ENCODE measurements at places on chromosomes 2 and 18.

DNA sequence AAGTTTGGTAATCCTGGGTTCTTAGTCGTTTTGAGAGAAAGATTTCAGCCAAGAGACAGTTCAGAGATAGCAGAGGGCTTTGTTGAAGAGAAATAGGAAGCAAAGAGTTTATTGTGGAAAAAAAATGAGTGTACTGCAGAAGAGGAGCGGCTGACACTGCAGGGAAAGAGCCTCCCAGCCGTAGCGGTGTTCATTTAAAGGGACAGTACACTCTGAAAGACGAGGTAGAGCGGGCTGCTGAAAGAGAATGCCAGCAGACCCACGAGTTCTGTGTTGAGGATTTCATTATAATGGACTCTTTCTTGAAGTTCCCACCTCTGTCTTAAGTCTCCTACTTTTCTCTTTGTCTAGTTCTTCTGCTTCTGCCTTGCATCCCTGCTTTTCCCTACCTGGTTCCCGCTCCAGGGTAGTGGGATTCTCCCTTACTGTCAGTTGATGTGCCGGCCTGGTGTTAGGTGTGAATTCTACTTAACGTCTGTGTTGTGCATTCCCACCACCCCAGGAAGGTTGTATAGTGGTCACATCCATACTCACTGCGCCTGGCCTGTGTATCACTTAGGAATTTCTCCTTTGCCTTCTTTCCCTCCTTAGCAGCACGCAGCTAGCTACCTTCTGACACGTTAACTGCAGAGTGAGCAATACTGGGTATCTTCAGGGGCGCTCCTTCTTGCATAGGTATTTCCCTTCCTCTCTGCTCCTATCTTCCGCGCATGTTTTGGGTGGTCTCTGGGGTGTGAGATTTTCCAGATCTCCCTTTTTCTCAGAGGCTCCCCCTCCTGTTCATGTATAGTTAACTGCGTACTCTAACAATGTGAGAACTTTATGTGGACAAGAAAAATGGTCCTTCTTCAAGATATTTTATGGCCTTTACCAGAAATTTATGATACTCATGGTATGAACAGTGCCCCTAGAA, 164.5 kb downstream of the PTH2R start:
- DNase-seq = no peak

- DNase-seq = no peak
Measured at GRCh38 chr2:217717646-217718045, 285.1 kb downstream of the TNS1 start.

GRCh38 chr18:79942786-79943607, 8.5 kb downstream of the SLC66A2 start:
- no peak for DNase-seq

DNA sequence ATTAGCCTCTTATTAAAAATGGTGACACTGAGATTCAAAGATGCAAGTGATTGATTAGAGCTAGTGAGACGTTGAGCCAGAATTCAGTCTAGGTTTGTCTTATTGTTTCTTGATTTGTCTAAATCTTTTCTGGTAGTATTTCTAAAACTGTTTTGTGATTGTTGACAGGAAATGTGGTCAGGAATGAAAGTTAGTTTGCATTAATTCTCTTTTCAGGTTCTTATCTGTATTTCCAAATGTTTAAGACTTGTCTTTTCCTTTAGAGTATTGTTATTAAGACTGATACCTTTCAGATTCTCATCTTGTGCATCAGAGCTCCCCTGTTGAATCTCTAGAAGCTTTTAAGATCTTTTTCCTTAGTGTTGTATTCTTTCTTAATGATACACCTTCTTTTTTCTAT, 89.3 kb downstream of the MBD5 start:
- DNase-seq = no peak

DNA sequence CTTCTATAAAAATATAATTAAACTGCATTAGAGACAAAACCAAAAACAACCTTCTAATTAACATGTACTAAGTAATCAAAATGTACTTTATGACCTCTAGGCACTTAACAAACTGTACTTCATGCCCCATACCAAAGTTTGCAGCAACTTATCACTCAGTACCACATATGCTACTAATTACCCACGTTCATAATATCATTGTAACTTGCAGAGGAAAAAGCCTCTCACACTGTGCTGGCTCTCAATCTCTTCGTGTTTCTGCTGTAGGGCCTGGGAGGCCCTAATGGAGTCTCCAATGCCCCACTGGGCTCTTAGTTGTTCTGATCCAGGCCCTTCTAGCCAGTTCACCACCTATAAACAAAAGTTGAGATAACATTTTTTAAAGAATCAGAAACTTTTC, 82.1 kb upstream of the CCDC141 start:
- no peak for DNase-seq

DNA sequence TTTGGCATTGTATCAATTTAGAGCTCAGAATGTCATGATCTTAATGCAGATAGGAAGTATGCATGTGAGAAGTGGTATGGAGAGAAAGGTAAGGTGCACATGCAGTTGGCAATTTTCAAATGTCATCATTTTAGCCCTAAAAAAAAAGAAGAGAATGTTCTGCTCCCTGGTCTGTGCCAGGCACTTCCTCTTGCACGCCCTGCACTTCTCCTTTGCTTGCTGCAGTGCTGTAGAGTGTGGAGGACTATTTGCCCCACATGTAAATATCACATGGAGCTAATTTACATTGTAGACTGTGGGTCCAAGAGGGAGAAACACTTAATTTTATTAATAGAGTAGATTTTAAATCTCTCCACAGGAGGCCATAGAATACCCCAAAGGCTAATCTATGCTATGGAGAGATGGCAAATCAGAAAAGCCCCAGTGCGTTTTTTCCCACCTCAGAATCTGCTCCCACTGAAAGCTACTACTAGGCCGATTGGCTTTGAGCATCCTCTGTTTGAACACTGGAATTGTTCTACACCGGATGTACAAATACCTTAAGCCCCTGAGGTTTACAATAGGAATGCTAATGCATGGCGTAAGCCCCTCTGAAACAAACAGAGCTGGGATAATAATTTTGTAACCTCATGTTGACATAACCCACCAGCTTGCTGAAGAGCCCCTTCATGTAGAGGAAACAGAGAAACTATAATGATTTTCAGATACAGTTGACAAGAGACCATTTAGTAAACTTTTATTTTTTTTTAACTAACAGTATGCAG, 137.2 kb upstream of the KLHL14 start:
- DNase-seq = no peak

DNA sequence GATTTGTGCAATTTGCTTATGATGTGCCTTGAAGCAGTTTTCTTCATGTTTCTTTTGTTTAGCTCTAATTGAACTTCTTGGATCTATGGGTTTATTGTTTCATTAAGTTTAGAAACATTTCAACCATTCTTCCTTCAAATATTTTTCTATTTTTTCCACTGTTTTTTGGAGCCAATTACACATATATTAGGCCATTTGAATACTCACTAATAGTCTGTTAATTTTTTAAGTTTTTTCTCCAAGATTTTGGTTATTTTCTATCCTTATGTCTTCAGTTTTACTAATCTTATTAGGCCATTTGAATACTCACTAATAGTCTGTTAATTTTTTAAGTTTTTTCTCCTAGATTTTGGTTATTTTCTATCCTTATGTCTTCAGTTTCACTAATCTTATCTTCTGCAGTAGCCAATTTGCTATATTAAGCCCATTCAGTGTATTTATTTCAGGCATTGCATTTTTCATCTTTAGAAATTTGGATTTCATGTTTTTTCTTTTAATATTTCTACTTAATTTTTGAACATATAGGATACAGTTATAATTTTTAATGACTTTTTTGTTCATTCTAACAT, 9.5 kb upstream of the TMEM87B start:
- no peak for DNase-seq

- no peak for DNase-seq
Measured at GRCh38 chr2:11624893-11625292, 45.1 kb downstream of the NTSR2 start.

GRCh38 chr2:108998911-108999310, 9.9 kb upstream of the EDAR start:
- DNase-seq = no peak
